Hematopoietic multipotent progenitor cell treated with erythropoietin and hydrocortisone succinate and interleukin-3 and kit ligand, for 17 days (in vitro differentiated cells): ENCODE measurements at places on chromosomes 13 and 19.

GRCh38 chr13:75717525-75717924 lies 81.4 kb downstream of the LMO7 start:
- DNase-seq: no peak

GRCh38 chr13:101303521-101303920 lies 112.8 kb downstream of the NALCN start:
- no peak for DNase-seq

DNA sequence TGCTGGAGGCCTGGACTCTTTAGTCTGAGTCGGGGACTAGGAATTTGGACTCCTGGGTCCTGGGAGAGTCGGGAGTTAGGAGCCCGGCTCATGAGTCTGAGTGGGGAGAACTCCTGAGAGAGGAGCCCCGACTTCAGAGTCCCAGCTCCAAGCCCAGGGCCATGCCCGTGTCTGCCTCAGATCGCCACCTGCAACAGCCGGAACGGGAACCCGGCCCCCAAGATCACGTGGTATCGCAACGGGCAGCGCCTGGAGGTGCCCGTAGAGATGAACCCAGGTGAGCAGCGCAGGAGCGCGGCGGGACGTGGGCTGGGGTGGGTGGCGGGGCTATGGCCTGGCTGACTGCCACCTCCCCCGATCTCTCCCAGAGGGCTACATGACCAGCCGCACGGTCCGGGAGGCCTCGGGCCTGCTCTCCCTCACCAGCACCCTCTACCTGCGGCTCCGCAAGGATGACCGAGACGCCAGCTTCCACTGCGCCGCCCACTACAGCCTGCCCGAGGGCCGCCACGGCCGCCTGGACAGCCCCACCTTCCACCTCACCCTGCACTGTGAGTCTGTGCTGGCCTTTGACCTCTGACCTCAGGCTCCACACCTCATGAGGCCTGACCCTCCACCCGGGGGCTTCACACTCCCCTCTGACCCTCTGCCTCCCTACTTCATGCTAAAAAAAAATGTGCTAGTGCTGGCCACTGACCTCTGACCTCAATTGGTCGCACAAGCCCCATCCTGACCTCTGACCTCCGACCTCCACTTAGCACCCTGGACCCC lies 4.4 kb downstream of the BCAM start:
- DNase-seq: no peak

GRCh38 chr13:109974354-109974753 lies 188.0 kb upstream of the IRS2 start:
- DNase-seq: no peak

- DNase-seq: no peak
Measured at GRCh38 chr19:17889609-17890214, 18.0 kb downstream of the SLC5A5 start.

- no peak for DNase-seq
Measured at GRCh38 chr19:15859187-15859586, 38.7 kb downstream of the CYP4F2 start.

DNA sequence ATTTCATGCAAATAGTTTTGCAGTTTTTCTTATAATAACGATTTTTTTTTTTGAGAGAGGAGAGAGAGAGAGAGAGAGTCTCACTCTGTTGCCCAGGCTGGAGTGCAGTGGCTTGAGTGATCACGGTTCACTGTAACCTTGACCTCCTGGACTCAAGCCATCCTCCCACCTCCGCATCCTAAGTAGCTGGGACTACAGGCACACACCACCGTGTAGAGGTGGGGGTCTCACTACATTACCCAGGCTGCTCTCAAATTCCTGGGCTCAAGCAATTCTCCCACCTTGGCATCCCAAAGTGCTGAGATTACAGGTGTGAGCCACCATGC lies 26.8 kb upstream of the GJB6 start:
- no peak for DNase-seq

GRCh38 chr13:75299913-75300862 lies 181.8 kb downstream of the TBC1D4 start:
- no peak for DNase-seq

DNA sequence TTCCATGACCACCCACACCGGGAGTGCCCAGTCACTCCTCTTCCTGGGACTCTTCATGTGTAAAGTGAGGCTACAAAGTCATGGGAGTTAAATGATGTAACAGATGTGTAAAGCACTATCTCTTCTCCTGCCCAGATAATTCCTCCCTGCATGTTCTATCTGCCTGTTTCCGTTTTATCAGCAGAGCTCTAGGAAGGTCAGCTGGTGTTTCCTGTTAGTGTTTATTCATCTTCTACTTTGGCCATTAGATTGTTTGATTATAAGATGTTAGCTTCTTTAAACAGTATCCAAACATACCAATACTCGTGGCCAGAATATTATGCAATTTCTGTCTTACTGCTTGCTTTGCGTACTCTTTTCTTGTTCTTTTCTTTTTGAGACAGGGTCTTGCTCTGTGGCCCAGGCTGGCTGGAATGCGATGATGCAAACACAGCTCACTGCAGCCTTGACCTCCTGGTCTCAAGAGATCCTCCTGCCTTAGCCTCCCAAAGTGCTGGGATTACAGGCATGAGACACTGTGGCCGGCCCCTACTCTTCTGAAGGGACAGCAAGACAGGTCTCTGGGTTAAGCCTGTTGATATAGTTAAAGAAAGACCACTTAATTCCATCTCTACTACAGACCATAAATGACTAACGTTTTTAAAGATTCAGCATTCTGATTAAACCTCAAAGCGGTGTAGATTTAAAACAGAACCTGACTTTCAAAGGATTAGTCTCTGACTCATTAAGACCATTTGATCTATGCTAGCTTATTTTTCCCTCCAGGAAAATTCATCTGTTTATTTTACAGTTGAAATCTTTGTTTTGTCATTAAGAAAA lies 97.4 kb upstream of the AKAP11 start:
- no peak for DNase-seq

DNA sequence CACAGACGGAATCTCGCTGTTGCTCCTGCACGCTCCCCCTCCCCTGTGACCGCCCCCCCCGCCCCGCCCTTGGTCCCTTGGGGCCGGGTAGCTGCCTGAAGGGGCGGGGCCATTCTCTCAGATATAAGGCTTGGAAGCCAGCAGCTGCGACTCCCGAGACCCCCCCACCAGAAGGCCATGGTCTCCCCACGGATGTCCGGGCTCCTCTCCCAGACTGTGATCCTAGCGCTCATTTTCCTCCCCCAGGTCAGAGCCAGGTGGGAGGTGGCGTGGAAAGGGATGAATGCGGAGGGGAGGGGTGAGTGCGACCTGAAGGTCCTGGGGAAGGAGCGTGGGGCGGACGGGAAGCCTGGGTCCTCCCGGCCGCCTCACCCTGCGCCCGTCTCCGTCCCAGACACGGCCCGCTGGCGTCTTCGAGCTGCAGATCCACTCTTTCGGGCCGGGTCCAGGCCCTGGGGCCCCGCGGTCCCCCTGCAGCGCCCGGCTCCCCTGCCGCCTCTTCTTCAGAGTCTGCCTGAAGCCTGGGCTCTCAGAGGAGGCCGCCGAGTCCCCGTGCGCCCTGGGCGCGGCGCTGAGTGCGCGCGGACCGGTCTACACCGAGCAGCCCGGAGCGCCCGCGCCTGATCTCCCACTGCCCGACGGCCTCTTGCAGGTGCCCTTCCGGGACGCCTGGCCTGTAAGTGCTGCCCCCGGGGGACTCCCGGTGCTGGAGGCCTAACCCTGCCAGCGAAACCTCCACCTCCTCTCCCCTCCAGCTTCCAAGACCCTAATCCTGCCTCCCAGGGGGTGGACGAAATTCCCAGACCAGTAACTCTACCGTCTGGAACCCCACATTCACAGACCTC lies at the start of gene DLL3:
Gene DLL3 (plus strand): TSS at position 150 of the 845 bp plus-strand sequence. CDS start 28 bp downstream, at position 178.
- DNase-seq: no peak

DNA sequence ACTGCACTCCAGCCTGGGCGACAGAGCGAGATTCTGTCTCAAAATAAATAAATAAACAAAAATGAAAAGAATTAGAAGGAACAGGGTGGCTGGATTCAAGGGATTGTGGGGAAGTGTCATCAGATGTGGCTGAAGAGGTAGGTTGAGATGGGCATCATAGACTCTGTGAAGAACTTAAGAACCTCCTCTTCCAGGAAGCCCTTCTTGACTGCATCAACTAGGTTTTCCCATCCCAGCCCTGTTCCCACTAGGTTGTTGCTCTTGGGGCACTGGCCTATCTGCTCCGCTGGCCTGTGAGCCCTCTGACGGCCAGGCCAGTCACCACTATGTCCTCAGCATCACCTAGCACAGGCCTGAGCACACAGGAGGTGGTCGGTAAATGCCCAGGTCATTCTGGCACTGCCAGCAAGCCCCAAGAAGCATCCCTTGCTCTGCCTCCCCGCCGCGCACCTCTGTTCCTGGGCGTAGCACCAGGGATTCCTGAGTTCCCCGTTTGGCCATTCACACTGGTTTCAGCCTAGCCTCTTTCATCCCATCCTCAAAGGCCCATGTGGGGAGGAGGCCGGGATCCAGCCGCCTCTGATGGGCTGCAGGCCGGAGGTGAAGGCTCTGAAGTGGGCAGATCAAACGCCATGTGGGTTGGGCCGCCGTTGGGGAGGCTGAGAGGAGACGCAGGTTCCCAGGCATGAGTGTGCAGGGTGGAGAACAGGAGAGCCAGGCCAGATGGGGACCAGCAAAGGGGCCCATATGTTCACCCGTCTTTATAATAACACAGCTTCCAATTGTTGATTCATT lies 27.6 kb upstream of the SLC1A5 start:
- DNase-seq: no peak

GRCh38 chr19:51093101-51093500 lies 10.4 kb upstream of the KLK14 start:
- no peak for DNase-seq

DNA sequence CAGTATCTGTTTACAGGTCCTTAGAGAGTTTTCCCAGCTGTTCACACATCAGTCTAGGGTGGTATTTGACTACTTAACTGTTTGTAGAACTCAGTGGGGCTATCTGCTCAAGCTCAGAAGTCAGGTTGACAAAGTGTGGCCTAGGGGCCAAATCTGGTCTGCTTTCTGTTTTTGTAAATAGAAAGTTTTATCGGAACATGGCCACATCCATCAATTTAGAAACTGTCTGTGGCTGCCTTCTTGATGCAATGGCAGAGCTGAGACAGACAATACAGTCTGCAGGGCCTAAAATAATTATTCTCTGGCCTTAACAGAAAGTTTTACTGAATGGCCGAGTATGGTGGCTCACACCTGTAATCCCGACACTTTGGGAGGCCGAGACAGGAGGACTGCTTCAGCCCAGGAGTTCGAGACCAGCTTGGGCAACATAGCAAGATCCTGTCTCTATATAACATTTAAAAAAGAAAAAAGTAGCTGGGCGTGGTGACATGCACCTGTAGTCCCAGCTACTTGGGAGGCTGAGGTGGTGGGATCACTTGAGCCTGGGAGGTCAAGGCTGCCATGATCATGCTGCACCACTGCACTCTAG lies 2.4 kb downstream of the SMG9 start:
- DNase-seq: no peak

GRCh38 chr13:74732736-74733385 lies 598.7 kb upstream of the KLF12 start:
- DNase-seq: no peak

- DNase-seq: no peak
Measured at GRCh38 chr19:2983351-2984214, 6.2 kb downstream of the TLE6 start.

DNA sequence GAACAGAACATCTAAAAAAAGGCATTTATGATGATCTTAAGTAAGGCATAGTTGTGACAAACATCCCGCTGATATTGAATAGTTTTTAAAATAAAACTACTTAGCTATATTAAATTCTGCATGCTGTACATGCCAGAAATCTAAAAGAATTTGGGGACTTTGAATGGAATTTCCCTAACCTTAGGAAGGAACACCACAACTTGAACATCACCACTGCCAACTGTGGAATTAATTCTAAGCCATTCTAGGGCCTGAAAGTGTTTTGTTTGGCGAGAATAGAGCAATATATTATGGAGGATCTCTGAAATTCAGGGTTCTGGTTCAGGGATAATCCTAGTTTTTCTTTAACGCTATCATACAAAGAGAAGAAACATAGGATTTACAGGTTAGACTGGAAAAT lies 17.8 kb upstream of the LATS2 start:
- no peak for DNase-seq

GRCh38 chr13:23375001-23375971 lies 58.2 kb downstream of the SACS start:
- peak; percentile 92 for DNase-seq

GRCh38 chr13:40362502-40362901 lies 303.9 kb downstream of the FOXO1 start:
- DNase-seq: no peak

- no peak for DNase-seq
Measured at GRCh38 chr13:22161871-22162270, 491.0 kb downstream of the FGF9 start.

DNA sequence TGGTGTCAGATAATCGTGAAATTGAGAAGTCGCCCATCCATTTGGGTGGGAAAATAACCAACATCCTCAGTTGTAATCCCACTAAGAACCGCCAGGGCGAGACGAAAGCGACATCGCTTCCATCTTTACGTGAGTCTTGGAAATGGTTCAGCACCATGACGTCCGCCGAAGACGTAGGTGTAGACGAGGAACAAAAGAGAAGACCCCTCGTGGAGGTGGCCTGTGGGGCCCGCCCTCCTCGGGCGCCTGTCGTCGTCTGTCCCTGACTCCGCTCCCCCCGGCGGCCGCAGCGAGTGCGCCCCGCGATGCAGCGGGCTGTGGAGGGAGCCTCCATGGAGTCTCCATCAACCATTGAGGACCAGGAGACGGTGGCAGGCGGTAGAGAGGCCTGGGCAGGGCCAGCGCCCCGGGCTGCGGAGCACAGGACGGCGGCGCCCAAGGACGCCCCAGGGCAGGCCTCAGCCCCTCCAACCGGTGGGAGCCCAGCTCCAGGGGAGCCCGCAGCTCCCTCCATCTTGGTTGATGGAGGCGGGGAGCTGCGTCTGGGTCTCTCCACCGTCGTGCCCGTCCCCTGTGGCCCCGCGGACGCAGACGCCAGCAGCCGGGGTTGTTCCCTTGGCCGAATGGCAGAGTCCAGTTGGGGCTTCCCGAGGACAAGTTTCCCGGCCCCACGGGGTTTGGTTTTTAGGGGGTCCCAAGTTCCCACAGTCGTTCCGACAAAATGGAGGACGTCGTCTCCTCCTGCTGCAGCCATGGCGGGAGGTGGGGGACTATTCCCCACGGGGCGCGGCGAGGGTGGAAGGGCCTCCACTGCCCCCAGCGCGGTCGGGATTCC lies 990 bp upstream of the ZMYM2 start:
- peak; percentile 87 for DNase-seq

DNA sequence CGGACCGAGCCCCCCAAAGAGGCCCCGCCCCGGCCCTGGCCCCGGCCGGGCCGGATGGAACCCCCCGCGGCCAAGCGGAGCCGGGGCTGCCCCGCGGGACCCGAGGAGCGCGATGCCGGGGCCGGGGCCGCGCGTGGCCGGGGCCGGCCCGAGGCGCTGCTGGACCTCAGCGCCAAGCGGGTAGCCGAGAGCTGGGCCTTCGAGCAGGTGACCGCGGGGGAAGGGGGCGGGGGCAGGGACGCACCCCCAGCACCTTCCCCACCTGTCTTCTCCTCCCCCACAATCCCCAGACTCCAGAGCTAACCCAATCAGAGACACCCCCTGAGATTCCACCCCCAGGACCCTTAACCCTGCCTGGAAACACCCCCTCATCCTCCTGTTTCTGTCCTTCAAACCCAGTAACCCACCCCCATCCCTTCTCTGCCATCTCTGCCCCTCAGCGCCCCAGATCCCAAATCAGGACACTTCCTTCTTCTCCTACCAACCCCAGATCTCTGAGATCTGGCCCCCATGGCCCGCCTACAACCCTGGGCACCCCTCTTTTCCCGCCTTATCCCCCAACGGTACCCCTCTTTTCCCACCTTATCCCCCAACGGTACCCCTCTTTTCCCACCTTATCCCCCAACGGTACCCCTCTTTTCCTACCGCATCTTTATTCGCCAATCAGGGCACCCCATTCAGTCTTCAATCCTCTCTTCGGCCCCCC lies 505 bp downstream of the ZSWIM4 start:
- DNase-seq: no peak
